NCI-H1436 treated with DMSO at 0.1 percent for 48 hours (cell line): ENCODE measurements at places on chromosomes 2 and 18.

- DNase-seq = no peak
Measured at GRCh38 chr18:30527226-30527625, 515.3 kb downstream of the DSC3 start.

DNA sequence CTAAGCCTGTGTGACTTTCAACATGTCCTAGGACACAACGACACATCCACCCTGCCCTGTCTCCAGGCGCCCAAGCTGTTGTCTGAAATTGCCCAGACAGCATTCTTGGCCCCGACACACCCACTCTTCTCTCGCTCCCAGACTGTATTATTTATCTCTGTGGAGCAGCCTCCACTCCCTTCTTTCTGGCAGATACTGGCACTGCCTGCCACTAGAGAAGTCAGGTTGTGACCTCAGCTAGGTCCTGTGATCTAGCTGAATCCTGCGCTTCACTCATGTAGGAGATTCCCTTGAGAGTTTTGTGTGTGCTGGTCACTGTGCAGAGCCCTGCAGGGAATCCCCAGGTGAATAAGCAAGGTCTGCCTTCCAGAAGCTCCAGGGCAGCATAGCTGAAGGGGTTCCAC is 77.1 kb upstream of the TNP1 start:
- no peak for DNase-seq

- no peak for DNase-seq
Measured at GRCh38 chr2:212073360-212073759, 465.2 kb downstream of the ERBB4 start.

DNA sequence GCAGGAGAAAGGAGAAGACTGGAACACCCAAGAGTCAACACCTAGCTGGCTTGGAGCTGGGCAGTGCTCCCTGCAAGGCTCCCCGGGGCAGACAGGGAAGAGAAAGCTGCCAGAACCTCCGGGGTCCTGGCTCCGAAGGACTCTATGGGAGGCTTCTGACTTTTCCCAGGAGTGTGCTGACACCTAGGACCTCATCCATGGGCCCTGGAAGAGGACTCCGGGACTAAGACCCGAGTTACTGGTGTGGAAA is 37.8 kb upstream of the ATP6V1B1 start:
- no peak for DNase-seq

GRCh38 chr2:54895730-54896129 is 154.5 kb downstream of the RTN4 start:
- DNase-seq = no peak

DNA sequence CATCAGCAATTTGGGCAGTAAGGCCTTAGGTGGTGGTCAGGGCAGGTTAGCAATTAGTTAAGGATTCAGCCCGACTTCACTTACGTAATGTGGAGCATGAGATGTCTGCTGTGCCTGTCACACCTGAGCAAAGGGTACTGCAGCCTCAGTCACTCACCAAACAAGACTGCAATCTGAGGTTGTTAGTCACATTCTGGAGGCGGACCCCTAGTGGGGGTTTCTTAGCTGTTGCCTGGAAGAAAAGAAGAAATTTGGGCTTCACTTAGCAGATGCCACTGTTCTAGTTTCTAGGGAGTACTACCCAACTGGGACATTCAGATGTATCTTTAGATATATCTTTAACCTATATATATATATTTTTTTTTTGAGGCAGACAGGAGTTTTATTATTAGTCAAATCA is 529.9 kb downstream of the SLC4A3 start:
- no peak for DNase-seq

DNA sequence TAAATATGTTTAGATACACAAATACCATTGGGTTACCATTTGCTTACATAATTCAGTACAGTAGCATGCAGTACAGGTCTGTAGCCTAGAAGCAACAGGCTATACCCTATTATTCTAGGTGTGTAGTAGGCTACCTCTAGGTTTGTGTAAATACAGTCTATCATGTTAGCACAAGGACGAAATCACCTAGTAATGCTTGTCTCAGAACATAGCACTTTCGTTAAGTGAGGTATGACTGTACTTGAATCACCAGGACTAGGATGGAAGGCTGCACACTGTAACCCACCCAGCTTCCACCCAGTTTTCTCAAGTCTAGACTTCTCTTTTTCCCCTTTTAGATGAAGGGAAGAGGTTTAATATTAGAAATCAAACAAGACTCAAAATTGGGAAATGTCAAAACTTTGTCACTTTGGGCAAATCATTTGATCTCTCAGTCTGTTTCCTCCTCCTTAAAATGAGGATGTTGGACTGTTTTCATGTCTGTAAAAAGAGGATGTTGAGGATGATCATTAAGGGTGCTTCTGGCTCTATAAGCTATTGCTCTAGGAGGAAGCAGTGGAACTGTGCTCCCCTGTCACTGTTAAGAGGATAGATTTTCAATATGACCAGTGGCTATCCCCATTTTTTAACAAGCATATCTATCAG is 3.7 kb upstream of the SOCS6 start:
- no peak for DNase-seq

GRCh38 chr18:12880541-12880910 is 3.5 kb downstream of the PTPN2 start:
- no peak for DNase-seq

- DNase-seq = no peak
Measured at GRCh38 chr2:227423656-227424499, 36.1 kb upstream of the SCYGR1 start.

DNA sequence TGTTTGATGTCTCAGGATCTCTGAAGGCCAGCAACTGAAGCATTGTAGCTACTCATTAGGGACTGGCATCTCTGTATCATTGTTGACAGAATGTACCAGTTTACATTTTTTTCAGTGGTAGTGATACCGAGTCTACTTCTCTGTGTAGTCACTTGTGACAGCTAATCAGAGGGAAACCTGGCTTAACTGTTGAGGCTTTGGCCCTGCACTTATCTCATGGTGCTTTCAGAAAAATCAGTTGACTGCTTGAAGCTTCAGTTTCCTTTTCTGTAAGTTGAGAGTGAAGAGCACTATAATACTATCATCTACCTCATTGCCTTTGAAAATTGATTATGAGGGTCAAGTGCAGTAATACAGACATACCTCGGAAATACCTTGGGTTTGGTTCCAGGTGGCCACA is 90.0 kb downstream of the COMMD1 start:
- no peak for DNase-seq

- DNase-seq = no peak
Measured at GRCh38 chr2:165149439-165149838, 54.4 kb downstream of the SCN3A start.

- no peak for DNase-seq
Measured at GRCh38 chr2:10303181-10303693, 533 bp downstream of the HPCAL1 start.

DNA sequence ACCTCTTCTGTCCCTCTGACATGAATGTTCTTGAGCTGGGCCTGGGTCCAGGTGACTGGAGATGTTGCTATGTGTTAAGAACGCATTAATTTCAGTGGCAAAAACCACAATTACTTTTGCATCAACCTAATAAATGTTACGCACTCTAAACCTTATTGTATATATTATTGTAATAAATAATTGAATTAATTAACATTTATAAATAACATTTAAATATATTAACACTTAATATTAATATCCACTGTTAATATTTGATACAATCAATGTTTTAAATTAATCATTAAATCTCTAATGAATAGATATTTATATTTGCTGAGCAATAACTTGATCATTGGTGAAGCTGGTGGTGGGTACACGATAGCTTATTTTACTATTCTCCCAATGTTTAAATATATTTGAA is 97.4 kb downstream of the KCNF1 start:
- DNase-seq = no peak

DNA sequence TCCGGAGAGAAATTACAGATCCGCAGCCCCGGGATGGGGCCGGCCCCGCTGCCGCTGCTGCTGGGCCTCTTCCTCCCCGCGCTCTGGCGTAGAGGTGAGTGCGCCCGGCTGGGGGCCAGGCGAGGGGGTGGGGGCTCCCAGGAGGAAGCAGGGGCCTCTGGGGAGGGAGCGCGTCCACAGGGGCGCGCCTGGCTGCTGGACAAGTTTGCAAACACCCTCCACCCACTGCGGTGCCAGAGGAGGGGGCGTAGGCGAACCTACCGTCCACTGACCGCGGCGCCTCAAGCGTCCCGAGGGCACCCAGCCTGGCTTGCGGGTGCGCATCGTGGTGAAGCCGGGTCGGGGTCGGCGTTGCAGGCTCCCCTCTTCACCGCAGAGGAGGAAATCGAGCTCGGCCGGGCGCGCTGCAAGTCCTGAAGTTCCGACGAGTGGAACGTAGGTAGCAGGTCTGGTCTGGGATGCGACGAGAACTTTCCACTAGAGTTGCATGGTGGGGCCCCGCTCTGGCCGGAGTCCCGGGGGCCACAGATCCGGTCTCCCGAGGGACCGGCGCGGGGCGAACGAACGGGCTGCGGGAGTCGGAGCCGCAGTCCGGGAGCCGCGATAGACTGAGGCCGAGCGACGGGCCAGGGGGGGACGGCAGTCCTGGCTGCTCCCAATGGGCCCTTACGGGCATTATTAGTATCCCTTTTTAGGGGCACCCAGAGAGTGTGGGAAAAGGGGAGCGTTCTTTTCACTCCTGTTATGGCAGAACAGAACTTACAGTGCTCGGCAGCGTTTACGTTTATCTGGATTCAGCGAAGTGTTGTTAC is 502 bp downstream of the MERTK start:
- DNase-seq = no peak

- no peak for DNase-seq
Measured at GRCh38 chr2:149800624-149801542, 213.3 kb upstream of the MMADHC start.

- no peak for DNase-seq
Measured at GRCh38 chr18:6661692-6662415, 67.7 kb upstream of the ARHGAP28 start.

GRCh38 chr2:5385596-5385995 is 306.6 kb upstream of the SOX11 start:
- DNase-seq = no peak

DNA sequence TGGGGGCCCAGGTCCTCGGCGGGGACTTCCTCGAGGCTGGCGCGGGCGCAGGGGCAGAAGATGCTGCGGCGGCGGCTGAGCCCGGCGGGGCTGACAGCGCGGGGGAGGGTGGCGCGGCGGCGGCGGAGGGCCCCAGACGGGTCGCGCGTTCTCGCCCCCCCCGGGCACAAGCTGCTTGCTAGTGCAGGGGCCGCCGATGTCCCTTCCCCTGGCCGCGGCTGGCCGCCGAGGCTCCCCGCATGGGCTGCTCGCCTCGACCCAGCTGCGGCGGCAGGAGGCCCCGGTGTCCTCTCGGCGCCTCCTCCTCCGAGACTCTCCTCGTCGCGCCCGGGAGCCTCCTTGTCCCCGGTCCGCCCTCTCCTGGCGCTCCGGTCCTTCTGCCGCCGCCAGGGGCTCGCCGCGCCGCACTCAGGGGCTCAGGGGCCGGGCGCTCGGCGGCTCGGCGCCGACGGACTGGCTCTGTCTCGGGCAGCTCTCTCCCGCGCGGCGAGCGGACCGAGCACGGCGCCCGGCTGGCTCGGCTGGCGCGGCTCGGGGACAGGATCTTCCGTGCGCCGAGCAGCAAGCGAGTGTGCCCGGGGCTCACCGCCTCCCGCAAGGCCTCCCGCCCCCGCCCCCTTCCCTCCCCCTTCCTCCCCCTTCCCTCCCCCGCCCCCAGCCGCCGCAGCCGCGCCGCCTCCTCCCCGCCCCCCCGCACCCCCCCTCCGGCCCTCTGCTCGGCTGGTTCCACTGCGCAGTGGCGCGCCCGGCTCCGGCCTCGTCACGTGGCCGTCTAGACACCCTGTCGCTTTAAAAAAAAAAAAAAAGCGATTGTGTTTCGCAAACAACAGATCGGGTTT is 902 bp upstream of the SMAD7 start:
- peak; percentile 56 for DNase-seq

DNA sequence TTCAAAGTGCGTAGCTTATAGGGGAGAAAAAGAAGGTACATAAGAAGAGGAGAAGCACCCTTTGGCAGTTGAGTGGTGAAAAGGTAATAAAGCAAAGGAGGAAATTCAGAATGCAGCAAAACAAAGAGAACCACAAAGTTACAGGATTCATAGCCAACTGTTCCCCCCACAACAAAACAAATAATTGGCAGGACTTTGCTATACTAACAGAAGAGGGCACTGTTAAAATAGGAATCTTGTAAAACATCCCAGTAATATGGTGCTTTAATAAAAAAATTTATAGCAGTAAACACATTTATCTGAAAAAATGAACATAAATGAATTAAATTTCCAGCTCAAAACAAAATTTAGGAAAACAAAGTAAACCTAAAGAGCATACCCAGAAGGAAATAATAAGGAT is 42.3 kb downstream of the R3HDM1 start:
- DNase-seq = no peak

GRCh38 chr2:204486805-204487204 is 58.5 kb upstream of the PARD3B start:
- no peak for DNase-seq

- no peak for DNase-seq
Measured at GRCh38 chr2:204251158-204251997, 293.9 kb upstream of the PARD3B start.

DNA sequence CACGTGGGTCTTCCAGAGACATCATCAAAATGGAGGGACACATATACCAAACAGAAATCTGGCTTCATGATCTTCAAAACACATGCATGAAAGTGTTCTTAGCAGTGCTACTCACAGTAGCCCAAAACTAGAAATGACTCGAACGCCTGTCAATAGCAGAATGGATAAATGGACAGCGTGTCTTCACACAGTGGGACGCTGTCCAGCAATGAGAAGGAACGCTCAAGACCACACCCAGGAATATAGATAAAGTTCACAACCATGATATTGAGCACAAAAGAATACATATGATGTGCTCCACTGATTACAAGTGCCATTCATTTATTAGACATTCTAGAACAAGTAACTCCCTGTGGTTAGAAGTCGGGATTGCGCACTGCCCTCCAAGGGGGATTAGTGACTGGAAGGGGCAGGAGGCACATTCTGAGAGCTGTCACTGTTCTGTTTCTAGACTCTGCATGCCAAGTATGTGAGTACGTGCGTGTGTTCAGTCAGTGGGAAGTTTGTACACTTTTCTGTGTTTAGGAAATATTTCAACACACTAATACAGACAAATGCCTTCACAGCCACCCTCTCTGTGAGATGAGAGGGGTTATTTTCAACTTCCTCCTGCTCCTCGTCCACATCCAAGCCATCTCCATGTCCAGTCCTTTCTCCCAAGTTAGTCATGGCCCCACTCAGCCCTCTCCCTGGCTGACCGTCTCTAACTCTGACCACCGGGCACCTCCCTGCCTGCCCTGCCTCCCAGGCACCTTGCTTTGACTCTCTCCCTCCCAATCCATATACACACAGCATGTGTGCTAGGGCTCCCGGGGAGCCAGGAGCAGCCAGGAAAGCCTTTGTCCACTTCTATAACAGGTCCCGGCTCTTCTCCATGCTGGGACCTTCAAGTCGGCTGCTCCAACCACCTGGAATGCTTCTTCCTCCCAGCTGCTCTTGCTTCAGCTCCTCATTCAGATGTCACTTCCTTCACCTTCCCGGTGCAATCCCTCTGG is 26.9 kb upstream of the TNS1 start:
- no peak for DNase-seq

GRCh38 chr2:105426626-105427292 is 27.9 kb upstream of the FHL2 start:
- DNase-seq = no peak
